ENCODE measurements at places on chromosomes 5 and 9.
A peak's percentile ranks its signal among the peaks of the same experiment; 100 is the strongest.

- no peak for DNase-seq
These were observed 109.5 kb upstream of the MAN2A1 start for GRCh38 chr5:109580225-109580624.

GRCh38 chr5:1537603-1538154 is 13.9 kb upstream of the LPCAT1 start:
- DNase-seq = peak; percentile 36

GRCh38 chr9:7144265-7145046 is 386.7 kb downstream of the KDM4C start:
- no peak for DNase-seq

DNA sequence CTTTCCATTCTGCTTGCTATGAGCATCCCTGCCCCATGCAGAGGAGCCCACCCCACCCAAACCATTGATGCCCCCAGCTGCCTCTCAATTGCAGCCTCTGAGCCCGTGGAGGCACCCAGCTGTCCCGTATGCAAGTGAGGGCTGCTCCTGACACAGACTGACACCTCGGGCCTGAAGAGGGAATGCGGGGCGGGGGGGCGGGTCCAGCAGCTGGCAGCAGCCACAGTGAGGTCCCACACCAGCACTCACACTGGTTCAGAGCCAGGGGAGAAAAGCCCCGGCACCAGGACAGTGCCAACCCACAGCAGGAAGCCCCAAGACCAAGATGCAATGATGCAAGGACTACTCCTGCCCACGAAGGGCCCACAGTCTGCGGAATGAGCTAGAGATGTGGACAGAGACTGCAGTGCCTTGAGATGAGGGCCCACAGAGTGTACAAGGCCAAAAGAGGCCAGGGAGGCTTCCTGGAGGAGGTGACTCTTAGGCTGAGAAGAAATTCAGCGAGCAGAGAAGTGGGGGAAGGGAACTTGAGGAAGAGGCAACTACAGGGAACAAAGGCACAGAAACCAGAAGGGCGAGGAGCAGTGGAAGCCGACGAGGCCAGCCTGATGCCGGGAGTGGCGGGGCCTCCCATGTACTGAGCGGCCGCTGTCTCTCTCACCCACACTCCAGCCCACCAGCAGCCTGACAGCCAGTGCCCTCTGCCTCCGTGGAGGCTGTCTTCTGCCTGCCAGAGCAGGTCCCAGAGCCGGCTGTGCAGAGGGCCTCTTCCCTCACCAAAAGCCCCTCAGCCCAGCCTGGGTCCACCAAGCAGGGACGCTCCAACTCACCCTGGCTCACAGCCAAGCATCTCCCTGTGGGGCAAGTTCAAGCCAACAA is 9.2 kb downstream of the EEIG1 start:
- no peak for DNase-seq

GRCh38 chr9:13427587-13427986 is 148.1 kb upstream of the MPDZ start:
- DNase-seq = no peak

DNA sequence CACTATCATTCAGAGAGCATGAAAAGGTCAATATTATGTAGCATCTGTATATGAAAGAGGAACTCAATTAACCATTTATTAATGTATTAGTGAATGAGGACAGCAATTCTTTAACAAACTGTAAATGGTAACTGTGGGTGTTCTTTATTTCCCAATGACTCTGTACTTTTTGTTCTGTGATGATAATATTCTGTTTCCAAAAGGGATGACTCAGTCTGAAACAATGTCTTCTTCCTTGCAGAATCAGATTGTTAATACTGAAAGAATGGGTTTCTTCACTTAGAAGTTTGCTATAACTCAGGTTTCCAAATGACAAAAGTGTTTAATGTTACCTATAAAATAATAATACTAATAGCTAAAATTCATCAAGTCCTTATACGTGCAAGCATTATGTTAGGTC is 1518.7 kb upstream of the WWC1 start:
- DNase-seq = no peak

- DNase-seq = peak; percentile 73
These were observed at the start of gene CCDC112 for GRCh38 chr5:115296124-115297022. Gene CCDC112, minus strand, starts transcription at chr5:115296654. Its CDS starts 111 bp downstream, at chr5:115296543.

DNA sequence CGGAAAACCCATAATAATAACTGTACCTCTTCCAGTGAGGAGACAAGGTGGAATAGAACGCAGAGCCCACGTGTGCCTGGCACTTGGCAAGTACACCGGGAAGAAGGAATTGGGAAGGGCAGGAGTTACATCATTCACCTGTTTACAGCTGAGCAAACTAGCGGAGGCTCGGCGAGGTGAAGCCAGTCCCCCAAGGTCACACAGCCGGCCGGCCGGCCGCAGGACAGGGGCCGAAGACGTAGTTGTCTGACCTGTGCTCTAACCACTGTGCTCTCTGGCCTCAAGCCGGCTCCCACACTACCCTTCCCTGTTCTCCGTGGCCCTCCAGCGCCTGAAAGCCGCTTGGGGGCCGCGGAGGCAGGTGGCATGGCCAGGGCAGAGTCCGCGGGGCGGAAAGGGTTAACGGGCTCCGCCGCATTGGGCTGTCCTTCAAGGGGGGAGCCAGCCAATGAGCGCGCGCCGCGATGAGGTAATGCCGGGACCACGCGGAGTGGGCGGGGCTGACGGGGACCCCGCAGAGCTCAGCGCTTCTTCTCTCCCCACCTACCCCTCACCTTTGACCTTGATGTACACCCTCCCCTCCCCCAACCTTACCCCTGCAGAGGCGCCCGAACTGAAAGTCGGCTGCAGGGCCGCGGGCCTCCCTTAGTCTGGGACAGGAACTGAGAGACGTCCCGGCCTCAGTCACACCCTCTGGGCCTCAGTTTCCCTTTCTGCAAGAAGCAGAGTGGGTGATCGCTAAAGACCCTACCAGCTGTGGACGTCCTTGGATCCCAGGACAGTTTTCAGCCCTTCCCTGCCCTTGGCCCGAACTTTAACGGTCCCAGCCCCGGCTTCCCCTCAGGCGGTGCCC is 125.1 kb downstream of the C9orf50 start:
- peak; percentile 98 for DNase-seq

DNA sequence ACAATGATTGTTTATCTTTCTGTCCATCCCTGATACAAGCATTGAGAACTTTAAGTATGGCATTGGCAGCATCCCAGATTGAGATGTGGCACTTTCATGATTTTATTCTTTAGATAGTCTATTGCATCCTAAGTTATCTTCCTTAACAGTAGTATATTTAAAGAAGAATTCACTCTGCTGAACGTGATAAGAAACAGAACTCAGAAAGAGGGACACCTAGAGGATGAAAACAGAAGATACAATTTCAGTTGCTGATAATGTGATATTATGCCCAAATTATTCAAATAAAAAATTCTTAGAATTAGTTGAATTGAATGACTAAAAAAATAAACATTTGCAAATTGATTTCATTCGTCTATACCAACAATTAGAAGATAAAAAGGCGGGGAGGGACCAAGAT is 218.1 kb upstream of the DMRTA1 start:
- no peak for DNase-seq

GRCh38 chr5:175740014-175740413 is 82.1 kb downstream of the HRH2 start:
- no peak for DNase-seq

GRCh38 chr5:171630350-171631065 is 155.1 kb upstream of the SMIM23 start:
- DNase-seq = no peak

- peak; percentile 81 for DNase-seq
These were observed 2.6 kb downstream of the CDK9 start for GRCh38 chr9:127788337-127789011.

DNA sequence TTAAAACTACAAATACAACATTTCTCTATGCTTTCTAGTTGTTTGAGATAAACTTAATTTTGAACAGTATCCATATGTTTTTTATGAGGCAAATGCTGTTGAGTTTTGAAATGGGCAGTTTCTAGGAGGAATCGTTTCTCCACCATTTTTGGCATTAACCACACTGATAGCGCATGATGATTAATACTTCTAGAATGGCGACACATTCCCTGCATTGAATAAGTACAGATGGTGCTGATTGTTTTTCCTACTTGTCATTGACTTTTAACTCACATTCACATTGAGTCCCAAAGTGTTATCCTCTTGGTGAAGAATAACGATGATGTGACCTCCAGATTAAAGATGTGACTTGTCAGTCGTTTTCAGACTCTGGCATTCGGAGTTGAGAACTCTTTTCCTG is 6.5 kb upstream of the CCDC192 start:
- DNase-seq = no peak

GRCh38 chr9:120931231-120932085 is 4.9 kb upstream of the TRAF1 start:
- no peak for DNase-seq

All from left lobe of liver (tissue), 2 donors.